ENCODE measurements at places on chromosomes 1 and 21.

- no peak for DNase-seq
These were observed 47.1 kb downstream of the DDAH1 start for GRCh38 chr1:85417876-85418275.

GRCh38 chr1:30929135-30929889, 20.8 kb upstream of the SDC3 start:
- peak; percentile 21 for DNase-seq

GRCh38 chr1:19612530-19612929, 31.6 kb upstream of the NBL1 start:
- DNase-seq: no peak

DNA sequence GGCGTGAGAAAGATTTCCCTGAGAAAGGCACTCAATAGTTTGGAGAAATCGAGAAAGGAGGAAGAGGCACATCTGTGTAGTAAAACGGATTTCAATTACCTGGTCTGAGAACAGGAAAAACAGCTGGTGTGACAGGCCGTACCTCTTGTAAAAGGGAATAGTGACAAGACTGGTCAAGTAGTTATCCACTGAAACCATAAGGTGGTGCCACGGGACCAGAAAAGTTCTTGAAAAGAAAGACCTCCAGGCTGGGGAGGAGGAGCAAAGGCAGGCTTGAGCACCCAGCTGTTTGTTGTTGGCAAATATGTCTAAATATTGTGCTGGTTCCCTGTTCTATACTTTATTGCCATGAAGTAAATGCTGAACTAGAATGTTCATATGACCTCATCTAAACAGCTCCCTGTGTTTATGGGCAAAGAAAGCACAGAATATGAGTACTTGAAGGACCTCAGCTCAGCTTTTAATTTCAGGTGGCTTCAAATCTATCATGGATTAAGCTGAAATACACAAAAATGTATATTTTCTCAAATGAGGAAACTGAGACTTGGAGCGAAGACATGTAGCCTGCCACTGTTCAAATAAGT, 4.0 kb downstream of the HAO2 start:
- DNase-seq: no peak

DNA sequence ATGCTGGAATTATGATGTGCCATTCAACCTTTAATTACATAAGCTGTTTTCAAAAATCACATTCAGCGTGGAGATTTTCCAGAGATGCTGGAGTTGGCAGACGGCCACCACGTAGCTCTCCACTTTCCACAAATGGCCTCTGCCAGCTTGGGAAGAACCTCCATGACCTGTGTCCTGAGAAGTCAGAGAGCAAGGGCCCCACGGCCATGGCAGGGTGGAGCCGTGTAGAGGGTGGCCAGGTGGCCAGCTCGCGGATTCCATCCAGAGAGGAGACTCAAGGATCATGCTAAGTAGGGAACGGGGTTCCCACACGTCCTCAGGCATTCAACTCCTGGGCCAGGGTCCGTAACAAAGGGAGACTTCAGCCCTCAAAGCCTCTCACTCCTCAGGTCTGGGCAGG, 1.3 kb upstream of the GALE start:
- DNase-seq: no peak

GRCh38 chr1:190940951-190941350, 463.3 kb upstream of the BRINP3 start:
- no peak for DNase-seq

GRCh38 chr1:154402409-154402921, 2.7 kb upstream of the IL6R start:
- no peak for DNase-seq

GRCh38 chr1:225772323-225772768, 5.3 kb upstream of the SRP9 start:
- DNase-seq: peak; percentile 3

DNA sequence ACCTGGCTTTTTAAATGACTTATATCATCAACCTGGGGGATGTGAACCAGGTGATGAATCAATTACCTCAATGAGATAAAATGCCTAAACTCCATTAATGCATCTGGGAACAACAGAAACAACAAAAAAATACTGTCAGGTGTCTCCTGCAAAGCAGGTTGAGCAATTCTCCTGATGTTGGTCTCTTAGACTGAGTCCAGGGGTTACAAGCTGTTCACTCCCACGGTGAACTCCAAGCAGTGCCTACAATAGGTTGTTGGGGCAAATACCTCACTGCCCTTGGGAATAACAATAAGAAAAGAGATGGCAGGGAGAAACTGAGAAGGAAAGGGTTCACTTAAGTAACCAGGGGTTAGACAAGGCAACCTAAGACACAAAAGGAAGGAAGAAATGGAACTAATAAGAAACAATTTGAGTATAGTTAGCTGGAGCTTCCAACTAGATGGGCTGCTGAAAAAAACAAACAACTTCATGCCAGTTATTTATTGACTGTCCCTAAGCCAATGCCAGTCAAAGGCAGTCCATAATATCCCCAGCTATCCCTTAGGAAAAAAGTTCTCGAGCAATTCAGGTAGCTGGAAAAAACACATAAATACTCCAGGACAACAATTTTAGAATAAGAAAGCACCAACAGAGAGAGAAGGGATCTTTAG, 97.6 kb upstream of the MAGI3 start:
- DNase-seq: no peak

GRCh38 chr1:203473781-203474305, 1.8 kb upstream of the PRELP start:
- no peak for DNase-seq

- DNase-seq: no peak
These were observed 229.8 kb downstream of the DISC1 start for GRCh38 chr1:231856426-231856825.

- no peak for DNase-seq
These were observed 4.7 kb downstream of the POGK start for GRCh38 chr1:166843769-166844596.

DNA sequence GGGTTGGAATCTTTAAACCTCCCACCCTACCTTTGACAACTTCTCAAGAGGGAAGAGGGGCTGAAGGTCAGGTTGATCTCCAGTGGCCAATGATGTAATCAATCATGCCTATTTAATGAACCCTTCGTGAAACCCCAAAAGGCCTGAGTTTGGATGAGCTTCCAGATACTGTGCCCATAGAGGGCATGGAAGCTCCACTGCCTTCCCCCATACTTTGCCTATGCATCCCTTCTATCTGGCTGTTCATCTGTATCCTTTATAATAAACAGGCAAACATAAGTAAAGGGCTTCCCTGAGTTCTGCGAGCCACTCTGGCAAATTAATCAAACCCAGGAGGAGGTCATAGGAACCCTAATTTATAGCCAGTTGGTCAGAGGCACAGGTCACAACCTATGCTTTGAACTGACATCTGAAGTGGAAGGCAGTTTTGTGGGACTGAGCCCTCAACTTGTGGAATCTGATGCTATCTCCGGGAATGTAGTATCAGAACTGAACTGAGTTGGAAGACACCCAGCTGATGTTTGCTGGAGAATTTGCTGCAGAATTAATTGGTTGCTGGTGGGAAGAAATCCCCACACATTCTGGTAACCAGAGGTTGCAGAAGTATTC, 24.8 kb downstream of the S100A10 start:
- no peak for DNase-seq

DNA sequence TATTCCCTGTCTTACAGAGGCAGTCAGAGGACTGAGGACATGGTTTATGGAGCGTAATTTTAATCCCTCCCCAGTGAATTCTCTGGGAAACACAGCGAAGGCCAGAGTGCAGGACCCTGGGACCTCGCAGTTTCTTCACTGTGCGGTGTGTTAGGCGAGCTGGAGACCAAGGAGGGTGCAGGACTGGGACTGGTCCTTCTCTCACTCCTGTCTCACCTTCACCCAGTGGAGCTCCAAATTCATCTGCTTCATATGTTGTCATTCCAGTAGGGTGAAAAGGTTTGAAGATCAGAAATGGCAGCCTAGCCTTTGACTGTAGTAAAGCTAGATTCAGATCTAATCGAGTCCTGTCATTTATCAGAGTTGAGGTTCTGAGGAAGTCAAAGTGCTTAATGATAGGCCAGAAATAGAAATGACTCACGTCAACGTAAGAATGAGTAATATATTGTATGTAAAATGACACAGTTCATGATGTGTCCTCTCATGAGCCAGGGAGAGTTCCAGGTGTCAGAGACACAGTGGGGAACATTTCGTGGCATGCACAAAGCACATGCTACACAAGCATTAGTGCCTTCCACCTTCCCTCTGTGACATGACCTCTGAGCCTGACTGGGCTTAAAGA, 647.5 kb downstream of the SMYD3 start:
- DNase-seq: no peak

GRCh38 chr1:78069784-78070183, 24.0 kb downstream of the GIPC2 start:
- no peak for DNase-seq

- DNase-seq: no peak
These were observed 45.5 kb downstream of the SNRPE start for GRCh38 chr1:203906932-203907331.

- DNase-seq: no peak
These were observed 15.9 kb downstream of the S100A10 start for GRCh38 chr1:151977662-151978230.

- no peak for DNase-seq
These were observed 11.4 kb upstream of the SPATC1L start for GRCh38 chr21:46195595-46196195.

- no peak for DNase-seq
These were observed 1208.3 kb upstream of the B3GALT2 start for GRCh38 chr1:194394676-194395075.

GRCh38 chr1:38577937-38578270, 281.7 kb downstream of the RRAGC start:
- no peak for DNase-seq

GRCh38 chr1:208179263-208179816, 64.8 kb downstream of the PLXNA2 start:
- DNase-seq: no peak

DNA sequence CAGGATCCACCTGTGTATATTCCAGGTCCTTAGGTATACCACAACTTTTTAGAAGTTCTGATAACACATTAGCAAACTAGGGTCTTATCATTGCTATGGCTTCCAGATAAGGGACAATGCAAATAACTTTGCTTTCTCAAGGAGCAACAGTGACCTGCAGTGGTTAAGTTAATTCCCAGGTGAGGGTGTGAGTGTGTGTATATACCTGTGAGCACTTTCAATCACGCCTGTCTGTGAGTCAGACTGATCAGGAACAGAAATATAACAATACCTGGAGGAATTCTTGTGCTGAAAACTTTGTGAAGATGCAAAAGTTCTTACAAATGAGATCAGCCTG, 317.0 kb downstream of the PAPPA2 start:
- DNase-seq: no peak

DNA sequence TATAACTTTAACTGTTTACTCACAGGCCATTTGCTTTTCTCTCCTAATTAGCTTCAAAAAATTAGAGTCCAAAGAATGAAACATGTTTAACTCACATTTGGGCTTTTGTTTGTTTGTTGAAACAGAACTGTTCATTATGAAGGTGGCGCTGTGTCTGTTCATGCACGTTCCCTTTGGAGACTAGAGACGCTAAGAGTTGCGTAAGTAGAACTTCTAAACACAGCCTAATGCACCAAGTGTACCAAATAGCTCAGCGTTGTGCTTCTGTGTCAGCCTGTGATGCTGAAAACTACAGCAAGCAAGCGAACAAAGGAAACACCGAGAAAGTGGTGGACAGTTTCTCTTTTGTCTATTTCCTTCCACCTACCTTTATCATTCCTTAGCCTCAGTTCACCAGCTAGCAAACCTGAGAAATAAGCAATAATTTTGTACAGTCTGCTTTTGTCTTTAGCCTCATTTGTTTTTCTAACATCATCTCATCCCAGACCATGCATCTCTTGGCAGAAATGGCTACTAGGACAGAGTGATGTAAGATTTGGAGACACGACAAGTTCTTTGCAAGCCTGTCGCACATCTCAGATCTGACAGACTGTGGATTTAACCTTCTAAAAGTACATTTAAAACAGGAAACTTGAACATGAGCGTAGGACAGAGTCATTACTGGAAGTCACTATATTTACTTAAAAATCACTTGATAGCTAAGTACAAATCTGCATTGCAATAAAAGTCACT, 375.1 kb downstream of the RYR2 start:
- no peak for DNase-seq

GRCh38 chr21:14572204-14572780, 26.2 kb upstream of the SAMSN1 start:
- no peak for DNase-seq

DNA sequence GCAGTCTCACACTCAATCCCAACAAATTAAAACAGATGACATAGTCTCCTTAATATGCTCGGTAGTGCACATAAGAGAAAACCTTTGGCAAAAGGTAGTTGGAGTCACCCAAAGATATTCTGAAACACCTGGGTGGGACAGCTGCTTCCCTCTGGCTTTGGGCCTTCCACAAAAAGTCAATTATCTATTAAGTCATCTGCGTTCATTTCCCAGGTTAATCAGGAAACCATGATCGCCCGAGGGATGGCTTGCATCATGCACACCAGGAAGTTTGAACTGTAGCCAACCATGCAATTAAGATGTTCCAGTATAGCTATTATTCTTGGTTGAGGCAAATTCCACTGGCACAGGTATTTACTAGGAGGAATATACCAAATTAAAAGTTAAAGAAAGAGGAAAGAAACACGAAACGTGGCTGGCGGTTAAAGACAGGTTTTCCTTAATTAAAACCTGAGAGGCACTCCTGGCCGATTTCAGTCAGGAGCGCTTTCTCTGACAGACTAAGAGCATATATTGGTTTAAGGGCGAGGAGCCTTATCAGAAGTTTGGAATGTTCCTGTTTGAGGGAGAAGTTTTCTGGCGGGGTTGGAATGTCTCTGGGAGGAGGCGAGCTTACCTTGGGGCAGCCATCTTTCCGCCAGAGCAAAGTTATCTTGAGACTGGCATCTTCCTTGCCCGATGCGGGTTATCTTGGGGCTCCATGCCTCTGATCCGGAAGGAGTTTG, 19.9 kb downstream of the CLDN17 start:
- no peak for DNase-seq

- DNase-seq: no peak
These were observed 59.6 kb downstream of the HSF2BP start for GRCh38 chr21:43599728-43600127.

Data from stimulated activated CD4-positive, alpha-beta T cell treated with anti-CD3 and anti-CD28 coated beads, Interleukin-1b, Interleukin-23, amount 100 ng/mL, for 24 hours (primary cell).